ENCODE measurements at places on chromosomes 6 and 20.
A peak's percentile ranks its signal among the peaks of the same experiment; 100 is the strongest.

DNA sequence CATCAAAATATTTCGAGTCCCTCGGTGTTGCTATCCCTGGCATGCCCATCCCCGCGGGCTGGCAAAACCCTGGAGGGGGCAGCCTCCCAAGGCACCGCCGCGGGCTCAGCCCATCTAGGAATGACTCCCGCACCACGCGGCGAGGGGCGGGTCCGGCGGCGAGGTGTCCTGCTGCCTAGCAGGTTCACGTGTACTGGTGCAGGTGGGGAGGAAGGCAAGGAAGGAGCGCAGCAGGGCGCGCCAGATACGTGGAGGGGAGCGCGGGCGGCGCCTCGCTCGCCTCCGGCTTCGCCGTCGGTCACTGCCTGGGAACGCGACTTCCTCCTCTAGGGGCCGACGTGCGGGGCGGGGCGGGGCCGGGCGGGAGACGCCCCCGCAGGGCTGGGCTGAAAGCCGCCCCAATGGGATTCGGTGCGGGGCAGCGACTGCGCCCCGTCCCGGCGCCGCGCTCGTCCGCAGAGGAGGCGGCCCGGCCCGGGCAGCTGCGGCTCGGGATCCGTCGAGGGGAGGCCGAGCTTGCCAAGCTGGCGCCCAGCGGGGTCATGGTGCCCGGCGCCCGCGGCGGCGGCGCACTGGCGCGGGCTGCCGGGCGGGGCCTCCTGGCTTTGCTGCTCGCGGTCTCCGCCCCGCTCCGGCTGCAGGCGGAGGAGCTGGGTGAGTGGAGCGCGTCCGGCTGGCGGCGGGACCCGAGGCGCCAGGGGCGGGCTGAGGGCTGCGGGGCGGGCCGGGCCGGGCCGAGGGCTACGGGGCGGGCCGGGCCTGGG, at the start of gene DCBLD1:
Gene DCBLD1, plus strand, starts transcription at position 435 of the 764 bp plus-strand sequence. Its CDS starts 108 bp downstream, at position 543.
- DNase-seq, result peak; percentile 18

GRCh38 chr6:31358302-31358701, 1.3 kb upstream of the HLA-B start:
- DNase-seq, result no peak

DNA sequence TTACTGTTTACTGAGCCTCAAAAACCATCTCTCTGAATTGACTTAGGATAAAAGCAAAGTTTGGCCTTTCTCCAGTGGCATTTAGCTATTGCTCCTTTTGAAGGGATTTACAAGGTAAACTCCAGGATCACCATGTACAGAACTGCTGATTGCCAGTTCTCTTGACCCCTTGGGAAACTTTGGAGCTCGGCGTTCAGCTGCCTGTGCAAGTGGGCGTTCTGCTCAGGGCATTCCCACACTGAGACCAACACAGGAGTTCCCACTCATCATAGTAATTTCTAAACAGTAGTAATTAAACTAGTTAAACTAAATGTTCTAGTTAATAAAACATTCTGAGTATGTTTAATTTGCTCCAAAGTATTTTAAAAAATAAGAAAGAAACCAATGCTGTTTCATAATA, 14.9 kb downstream of the KCNQ5 start:
- DNase-seq, result no peak

GRCh38 chr20:21702553-21703470, 2.7 kb upstream of the PAX1 start:
- no peak for DNase-seq

- no peak for DNase-seq
Observed at GRCh38 chr20:64000906-64001305, 20.0 kb downstream of the PRPF6 start.

DNA sequence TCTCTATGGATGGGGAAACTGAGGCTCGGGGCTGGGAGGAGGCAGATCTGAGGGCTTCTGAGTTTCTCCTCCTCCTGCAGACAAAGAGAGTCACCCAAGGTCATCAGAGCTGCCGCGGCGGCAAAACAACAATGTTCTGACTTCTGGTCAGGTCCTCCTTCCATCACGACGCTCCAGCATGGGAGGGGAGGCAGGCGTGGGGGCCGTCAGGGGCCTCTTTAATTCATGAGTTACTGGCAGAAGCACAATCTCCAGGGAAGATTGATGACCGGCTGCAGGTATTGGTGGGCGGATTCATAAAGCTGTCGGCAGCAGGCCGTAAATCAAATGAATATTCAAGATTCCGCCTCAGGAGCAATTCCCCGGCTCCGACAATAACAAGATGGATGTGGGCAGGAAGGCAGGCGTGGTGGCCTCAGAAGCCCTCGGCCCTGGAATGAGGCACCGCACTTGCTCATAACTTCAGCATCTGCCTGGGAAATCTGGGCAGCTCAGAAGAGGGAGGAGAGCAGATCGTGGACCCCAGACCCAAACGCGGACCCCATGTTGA, 19.1 kb downstream of the PCK1 start:
- no peak for DNase-seq

- DNase-seq, result no peak
Observed at GRCh38 chr6:5205877-5206850, 54.6 kb downstream of the LYRM4 start.

- DNase-seq, result no peak
Observed at GRCh38 chr20:59940956-59941294, 736 bp downstream of the FAM217B start.

DNA sequence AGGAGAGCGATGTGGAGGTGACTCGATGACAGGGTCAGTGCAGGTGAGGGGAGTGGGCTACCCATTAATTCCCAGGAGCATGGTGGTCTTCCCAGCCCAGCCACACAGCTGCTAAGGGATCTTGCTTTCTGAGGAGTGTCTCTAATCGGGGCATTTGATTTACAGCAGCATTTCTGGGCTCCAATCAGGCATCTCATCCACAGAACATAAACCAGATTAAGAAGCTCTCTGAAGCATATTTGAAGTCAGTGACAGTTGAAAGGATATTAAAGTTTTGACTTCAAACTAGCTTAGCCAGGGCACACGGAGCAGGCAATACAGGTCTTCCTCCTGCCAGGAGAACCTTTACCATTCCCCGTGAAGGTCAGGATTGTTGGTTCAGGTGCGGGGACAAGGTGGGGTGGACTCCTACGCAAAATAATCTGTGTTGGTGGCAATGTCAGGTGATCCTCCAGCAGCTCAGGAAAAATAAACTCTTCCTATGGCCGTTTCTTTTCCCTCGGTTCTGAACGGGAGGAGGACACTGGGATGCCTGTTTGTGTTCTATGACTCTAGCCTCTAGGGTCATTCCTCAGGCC, 39.9 kb upstream of the ZNF831 start:
- DNase-seq, result no peak

Measured in activated CD4-positive, CD25-positive, alpha-beta regulatory T cell (primary cell).